NK-92 treated with Interleukin-12 subunit alpha and Interleukin-12 subunit beta, amount 100 ng/mL, for 24 hours (cell line): ENCODE measurements at places on chromosomes 2 and 18.

GRCh38 chr2:17748745-17749144 lies 4.9 kb downstream of the SMC6 start:
- no peak for DNase-seq

DNA sequence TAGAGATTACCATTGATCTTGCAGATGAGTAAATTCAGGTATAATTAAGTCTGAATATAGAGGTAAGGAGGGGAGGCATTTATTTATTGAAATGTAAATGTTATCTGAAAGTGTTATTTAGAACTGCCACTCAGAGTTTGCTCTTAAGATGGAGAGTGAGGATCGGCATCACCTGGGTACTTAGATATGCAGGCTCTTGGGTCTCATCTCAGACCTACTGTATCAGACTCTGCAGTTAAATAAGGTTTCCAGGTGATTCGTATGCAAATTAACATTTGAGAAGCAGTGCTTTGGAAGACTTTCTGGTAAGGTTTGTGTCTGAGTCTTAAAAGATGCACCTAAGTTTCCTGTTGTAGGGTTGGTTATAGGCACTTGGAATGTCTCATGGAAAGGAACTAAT lies 9.2 kb downstream of the HTR2B start:
- no peak for DNase-seq

DNA sequence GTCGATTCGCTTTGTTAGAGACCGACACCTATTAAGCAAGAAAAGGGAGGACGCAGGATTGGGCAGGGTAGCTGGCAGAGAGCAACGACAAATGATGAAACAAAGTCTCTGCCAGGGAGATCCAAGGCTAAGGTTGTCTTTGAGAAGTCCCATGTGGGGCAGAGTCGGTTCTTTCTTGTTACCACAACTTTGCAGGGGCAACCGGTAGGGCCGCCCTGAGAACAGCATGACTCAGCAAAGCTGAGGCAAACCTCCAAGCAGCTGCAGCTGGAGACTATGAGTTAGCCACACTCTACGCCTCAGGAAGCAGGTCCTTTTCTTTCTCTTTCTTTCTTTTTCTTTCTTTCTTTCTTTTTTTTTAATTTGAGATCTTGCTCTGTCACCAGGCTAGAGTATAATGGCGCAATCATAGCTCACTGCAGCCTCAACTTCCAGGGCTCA lies 452.3 kb upstream of the ID2 start:
- peak; percentile 8 for DNase-seq

DNA sequence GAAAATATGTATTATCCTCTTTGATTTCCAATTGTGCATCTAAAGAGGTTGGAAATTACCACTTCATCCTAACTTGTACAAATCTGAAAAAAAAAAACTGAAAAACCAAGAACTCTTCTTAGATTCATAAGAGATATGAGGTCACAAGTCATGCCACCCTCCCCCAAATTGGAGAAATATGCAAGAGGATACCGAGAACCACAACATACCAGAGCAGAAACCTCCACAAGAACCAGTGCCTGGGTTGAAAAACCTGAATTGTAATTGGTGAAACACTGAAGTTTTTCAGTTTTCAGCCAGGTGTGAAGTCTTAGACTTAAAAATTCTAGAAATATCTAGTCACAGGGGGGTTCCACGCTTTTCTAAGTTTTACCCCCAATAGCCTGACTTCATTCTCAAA lies 1029.5 kb upstream of the LRRTM1 start:
- DNase-seq: no peak

DNA sequence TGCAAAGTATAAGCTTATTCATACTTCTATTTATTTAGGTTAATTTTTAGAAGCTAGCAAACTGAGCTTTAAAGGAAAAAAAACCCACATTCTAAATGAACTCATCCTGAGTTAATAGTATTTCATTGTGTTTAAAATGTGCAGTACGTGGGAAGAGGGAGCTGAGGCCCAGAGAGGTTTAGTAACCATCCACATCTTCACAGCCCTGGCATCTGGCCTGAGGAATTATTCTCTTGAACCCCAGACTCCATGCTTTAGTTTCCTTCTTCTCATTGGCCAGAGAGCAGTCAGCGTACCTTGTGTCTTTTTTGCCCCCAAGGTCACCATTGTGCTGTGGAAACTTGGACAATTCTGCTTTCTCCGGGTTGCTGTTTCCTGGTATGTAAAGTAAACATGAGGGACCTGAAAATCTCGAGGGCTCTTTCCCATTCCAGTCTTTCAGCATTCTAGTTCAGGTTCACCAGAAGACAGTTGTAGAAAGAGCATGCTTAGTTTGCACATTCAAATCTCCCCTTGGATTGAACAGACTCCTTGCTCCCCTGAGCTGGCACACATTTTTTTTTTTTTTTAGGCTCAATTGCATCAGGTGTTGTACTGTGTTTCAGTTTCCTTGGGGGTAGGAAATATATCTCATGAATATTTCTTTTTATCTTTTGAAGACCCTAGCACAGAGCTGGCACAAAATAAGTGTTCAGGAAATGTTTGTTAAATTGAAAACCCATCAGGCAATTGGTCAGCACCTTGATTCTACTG lies 81.4 kb downstream of the MYCN start:
- no peak for DNase-seq

- no peak for DNase-seq
Measured at GRCh38 chr2:141105763-141106162, 1025.1 kb downstream of the LRP1B start.

DNA sequence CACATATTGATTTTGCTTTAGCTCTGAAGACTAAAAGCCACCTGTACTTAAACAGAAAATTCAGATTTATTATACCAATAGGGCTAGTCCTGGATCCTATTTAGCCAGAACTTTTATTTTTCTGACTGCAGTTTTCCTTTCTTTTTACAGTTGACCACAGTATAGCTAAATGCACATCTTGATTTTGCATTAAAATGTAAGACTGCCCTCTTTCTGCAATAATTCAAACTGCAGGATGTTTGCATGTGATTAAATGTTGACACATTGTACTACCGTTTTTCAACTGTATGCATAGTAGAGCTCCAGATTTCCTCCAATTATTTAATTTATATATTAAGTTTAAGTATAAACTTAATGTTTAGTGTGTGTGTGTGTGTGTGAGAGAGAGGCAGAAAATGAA lies 1262.9 kb downstream of the SUCLG1 start:
- no peak for DNase-seq

DNA sequence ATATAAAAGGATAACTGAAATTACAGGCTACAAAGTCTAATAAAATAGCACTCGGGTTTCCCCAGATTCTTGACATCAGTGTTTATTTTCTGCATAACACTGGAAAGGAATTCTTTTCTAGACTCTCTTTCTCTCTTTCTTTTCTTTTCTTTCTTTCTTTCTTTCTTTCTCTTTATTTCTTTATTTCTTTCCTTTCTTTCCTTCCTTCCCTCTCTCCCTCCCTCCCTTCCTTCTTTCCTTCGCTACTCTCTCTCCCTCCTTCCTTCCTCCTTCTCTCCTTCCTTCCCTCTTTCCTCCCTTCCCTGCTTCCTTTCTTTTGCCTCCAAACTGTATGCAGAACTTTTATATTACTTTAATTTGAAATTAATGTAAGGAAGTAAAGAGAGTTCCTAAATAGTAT lies 64.5 kb upstream of the GPR45 start:
- no peak for DNase-seq

DNA sequence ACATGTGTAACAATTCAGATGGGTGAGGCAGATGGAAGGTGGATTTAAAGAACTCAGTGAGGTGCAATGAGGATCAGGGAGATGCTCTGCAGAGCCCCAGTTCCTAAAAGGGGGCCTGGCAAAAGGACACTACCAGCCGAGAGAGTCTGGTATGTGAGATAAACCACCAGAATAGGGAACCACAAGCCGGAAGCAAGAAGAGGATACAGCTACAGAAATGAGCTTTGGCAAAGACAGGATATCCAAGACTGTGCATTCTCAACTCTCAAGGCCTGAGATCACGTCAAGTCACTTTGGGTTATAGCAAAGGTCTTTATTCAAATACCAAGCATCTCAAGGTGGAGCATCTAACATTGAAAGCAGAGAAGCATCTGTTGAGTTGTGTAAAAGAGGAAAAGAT lies 293.5 kb downstream of the ARHGAP15 start:
- DNase-seq: no peak

- DNase-seq: no peak
Measured at GRCh38 chr2:14619441-14619840, 13.1 kb upstream of the LRATD1 start.

DNA sequence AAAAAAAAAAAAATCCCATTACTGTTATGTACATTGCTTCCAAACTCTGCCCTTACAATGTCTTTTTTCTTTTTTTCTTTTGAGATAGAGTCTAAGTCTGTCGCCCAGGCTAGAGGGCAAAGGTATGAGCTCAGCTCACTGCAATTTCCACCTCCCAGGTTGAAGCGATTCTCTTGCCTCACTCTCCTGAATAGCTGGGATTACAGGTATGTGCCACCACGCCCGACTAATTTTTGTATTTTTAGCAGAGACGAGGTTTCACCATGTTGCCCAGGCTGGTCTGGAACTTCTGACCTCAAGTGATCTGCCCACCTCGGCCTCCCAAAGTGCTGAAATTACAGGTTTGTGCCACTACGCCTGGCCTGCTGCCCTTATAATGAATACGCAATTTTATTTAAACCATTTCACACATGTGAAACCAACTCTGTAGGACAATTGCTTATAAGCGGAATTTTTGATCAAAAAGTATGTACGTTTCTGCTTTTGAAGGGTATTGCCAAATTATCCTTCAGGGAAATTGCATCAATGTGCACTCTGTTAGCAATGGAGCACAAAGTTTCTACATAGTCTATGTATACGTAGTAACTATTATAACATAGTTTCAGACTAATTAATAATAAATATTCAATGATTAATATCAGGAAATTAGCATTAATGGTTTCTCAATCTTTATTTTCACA lies 55.7 kb upstream of the ACTR3 start:
- DNase-seq: no peak

GRCh38 chr2:74979844-74980243 lies 21.4 kb downstream of the POLE4 start:
- no peak for DNase-seq

- DNase-seq: no peak
Measured at GRCh38 chr18:43547456-43547855, 270.2 kb upstream of the SYT4 start.

GRCh38 chr2:96112501-96113366 lies 3.6 kb downstream of the ADRA2B start:
- no peak for DNase-seq

DNA sequence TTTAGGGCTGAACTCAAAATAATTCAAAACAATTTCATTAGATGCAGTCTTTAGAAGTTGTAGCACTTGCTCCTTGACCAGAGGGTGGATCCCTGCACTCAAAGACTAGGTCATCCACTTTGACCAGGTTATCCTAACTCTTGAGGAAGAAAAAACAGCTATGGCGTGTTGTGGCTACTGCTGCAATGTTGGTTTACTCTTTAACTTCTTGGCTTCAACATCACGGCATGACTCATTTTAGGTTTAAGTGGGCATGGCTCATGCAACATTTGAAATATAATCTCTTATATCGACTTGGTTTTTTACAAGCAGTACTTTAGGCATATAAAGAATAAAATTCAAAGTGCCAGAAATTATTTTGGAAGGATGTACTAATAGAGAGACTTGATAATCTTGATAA lies 35.4 kb downstream of the ANKRD29 start:
- no peak for DNase-seq

GRCh38 chr2:190123956-190124355 lies 61.4 kb upstream of the MSTN start:
- DNase-seq: no peak

- no peak for DNase-seq
Measured at GRCh38 chr2:177905640-177906039, 166.9 kb downstream of the PDE11A start.

- no peak for DNase-seq
Measured at GRCh38 chr2:196183528-196184231, 12.3 kb upstream of the STK17B start.

- DNase-seq: no peak
Measured at GRCh38 chr18:47080872-47081271, 45.5 kb upstream of the ELOA2 start.

DNA sequence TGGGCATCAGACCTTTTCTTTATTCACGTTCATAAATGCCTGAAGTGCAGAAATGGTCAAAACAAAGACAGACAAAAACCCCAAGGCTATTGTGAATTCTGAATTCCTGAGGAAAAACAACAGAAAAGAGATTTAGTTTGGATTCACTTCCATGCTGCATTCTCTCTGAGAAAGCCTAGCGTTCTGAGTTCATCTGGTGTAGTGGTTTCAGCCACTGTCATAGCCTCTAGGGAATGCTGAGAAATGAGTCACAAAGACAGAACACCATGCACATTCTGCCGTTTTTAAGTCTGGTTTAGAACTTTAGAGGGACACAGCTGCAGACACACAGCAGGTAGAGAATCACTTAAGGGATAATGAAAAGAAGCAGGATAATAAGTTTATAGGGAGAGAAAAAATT lies 93.8 kb downstream of the LRP1B start:
- DNase-seq: no peak

DNA sequence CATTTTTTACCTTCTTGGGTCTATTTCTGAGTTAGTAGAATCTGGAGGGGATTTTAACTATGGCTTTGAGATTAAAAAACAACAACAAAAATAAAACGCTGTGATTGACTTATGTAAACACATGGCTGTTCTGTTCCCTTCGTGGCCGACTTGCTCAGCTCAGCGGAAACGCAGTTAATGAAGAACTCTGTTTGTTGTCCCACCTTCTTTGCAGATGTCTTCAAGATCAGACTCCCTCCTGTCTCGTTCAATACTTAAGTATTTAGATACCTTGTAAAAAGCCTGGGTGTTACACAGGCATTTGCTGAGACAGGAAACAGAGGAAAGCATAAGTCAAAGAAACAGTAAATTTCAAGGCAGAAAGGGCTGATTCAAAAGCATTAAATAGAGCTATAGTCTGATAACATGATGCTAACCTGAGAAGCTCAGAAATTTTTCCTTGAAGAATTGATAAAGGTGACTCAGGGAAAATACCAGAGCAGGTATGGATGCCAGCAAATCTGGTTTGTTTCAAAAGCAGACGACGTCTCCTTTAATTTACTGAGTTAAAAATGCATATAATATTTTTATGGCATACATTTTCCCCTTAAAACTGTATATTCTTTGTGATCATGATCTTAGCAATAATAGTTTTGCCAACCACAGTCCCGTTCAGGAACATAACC lies 21.7 kb upstream of the POLI start:
- no peak for DNase-seq

DNA sequence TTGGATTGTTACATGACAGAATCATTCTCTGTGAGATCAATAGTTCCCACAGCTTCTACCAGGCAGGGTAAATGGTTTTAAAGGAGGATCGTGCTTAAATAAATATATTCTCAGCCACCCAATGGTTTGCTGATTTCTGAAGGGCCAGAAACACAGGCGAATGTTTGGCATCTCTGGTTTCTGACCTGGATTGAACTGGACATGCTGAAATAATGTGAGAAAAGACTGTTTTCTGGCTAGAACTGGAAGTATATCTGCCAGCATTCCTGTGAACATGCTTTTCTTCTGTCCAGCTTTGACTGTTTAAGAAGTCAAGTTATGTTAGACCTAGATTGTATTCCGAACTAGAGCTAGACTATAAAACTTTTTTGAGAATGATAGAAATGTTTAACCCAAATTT lies 77.1 kb upstream of the COL3A1 start:
- no peak for DNase-seq

GRCh38 chr2:32342801-32343200 lies 14.0 kb upstream of the BIRC6 start:
- no peak for DNase-seq
